ENCODE measurements at places on chromosomes 3 and 15. TPM values are rescaled to one million over a fixed set of nuclear protein-coding genes. Genes with fewer than 3 reads are reported as not detected.

Gene SCAANT1
- polyA plus RNA-seq = not detected

Gene ATXN7
- 5.2 TPM for polyA plus RNA-seq

Gene OXSR1
- polyA plus RNA-seq = 17.7 TPM

Gene RNU5B-1
- polyA plus RNA-seq = not detected

Gene APBA2
- 1.8 TPM for polyA plus RNA-seq

Measured in adipose tissue (tissue), 3 donors.